ENCODE measurements at places on chromosomes 6 and 20.

DNA sequence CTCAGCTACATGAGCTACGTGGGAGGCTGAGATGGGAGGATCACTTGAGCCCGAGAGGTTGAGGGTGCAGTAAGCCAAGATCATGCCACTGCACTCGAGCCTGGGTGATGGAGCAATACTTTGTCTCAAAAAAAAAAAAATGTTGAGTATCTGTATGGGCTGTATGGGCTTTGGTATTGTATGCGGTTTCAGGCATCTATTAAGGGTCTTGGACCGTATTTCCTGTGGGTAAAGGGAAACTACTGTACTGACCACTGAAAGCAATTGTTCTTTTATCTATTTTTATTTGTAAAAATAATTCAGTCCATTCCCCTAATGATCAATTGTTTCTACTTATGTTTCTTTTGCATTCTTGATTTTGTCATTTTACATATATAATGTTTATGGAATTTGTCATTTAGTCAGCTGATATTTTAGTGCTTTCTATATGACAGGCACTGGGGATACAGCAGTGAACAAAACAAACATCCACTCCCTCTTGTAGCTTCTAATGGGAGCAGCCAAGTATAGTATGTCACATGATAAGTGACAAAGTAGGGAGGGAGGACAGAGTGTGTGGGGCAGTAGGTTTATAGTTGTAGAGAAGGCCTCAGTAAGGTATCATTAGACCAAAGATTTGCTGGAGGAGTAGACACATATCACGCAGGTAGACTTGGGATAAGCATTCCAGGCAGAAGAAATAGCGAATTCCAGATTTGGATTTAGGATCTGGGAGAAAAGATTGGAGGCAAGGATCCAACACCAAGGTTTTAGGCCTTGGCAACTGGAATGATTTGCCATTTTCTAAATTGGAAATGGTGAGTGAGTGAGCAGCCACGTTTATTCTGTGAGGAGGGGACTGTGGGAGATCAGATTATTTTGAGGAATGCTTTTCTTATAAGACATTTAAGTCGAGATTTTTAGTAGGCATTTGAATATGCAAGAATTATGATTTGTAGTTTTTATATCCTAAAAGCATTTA is 6.0 kb downstream of the PCMT1 start:
- DNase-seq, result no peak

GRCh38 chr6:144824018-144824417 is 538.9 kb downstream of the UTRN start:
- DNase-seq, result no peak

DNA sequence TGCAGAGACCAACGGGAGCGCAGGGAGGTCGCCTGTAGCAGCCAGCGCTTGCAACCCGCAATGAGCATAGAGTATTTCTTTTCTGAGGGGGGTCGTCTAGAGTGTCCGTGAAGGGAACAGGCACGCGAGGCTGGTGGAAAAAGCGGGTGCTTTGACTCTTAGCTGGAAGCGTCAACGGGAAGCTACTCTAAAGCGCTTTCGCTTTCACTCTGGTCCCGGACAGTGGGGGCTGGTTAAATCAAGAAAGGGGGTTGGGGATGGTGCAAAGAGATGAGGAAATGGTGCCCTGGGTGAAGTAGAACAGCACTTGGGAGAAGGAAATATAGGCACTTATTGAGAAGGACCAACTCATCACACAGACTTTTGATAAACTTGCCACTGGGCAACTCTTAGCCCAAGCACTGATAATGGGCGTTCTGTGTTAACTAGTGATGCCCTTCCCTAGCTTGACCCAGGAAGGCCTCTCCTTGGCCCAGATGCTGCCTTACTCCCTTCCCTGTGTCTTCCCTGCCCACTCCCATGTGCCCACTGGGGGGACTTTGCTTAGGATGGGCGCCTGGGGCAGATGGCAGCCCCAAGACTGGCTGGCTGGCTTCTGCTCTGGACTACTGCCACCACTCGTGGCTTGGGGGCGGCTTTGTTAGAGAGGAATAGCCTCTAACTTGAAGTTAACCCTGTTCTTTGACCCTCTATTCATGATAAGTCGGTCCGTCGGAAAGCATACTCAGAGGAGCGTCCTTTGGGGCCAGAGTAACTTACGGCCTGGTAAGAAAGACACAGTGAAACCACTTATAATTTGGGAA is 585 bp downstream of the PSMB9 start:
- DNase-seq, result no peak

DNA sequence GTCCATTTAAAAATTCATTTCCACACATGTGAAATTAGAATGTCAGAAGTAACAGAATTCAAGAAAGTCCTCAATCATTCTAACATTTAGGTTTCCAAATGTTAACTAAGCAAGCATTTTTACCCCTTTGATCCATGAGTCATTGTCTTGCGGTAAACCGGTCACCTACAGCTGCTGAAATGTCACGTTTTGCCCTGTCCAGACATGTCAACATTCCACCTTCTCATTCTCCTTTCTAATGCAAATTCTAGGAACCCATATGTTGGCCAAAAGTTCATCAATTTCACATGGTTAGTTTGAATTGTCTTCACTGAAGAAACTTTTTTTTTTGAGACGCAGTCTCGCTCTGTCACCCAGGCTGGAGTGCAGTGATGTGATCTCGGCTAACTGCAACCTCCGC is 117.2 kb downstream of the IPCEF1 start:
- no peak for DNase-seq

- DNase-seq, result no peak
These were observed 17.2 kb downstream of the ZDHHC14 start for GRCh38 chr6:157398151-157398550.

DNA sequence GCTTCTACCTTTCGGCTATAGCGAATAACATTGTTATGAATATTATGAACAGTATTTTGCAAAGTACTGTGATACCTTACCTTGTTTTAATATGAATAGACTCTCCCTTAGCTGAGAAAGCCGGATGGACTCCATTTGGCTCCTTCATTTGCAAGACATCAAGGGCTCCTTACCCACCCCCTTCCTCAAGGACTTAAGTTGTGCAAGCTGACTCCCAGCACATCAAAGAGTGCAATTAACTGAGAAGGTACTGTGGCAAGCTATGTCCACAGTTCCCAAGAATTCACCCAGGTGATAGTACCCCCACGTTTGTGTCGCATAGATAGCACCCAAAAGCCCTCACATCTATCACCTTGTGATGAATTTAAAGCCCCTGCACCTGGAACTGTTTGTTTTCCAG is 11.2 kb downstream of the CST5 start:
- DNase-seq, result no peak

Data from stimulated activated CD4-positive, alpha-beta T cell treated with anti-CD3 and anti-CD28 coated beads, Interleukin-2, amount 100 ng/mL, for 48 hours (primary cell).